Daoy (cell line): ENCODE measurements at places on chromosomes 1 and 21.

- no peak for DNase-seq
These were observed 250.2 kb downstream of the LTN1 start for GRCh38 chr21:28742527-28742926.

- DNase-seq = no peak
These were observed 76.9 kb downstream of the PTPN14 start for GRCh38 chr1:214474467-214474866.

- DNase-seq = no peak
These were observed 43.2 kb downstream of the PRRX1 start for GRCh38 chr1:170707117-170707516.

- no peak for DNase-seq
These were observed 14.8 kb upstream of the GBP5 start for GRCh38 chr1:89287181-89288050.

DNA sequence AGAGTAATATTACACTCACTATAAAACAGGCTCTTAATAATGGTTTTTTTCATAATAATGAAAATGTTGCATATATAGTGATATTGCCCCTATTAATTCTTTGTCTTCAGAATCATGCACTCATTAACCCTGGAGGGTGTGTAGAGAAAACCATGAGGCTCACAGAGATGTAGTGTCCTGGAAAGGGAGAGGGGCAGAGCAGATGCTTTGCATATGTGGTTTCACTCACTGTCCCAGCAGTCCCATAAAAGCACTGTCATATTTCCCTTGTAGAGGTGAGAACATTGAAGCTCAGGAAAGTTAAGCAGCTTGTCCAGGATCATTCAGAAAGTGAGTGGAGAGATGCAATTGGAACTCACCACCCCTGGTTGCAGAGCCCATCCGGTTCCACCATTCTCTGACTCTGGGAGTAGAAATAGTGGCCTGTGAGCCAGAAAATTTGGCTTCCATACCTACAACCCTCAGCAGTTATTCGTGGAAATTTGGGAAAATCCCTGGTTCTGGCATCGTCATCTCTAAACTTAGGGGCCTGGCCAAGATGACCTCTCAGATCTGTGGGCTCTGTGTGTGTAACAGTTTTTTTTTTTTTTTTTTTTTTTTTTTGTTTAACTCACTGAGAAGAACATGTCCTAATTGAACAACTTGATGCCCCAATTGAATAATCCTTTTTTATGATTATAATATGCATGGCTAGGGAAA is 86.4 kb downstream of the RGL1 start:
- DNase-seq = no peak

DNA sequence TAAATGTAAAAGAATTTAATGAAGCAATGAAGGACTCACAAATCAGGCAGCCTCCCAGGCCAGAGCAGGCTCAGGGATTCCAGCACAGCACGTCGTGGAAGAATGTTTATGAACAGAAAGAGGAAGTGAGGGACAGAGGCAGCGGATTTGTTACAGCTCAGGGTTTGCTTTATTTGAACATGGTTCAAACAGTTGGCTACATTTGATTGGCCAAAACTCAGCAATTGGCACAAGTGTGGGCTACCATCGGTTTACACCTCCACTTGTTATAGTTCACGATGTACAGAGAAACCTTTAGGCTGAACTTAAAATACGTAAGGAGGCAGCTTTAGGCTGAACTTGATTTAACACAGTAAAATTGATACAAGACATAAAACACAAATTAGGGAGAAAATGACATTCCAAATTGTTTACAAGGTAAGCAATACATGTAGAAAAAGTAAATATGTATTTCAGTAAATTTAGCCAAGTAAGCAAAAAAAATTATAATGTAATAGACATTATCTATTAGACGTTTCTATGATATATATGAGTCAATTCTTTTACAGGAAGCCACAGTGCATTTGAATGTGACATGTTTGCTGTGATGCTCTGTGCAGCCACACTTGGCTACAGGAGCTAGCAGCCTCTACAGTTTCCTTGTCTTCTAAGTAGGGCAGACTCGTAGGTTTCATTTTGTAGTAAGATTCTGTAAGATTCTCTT is 126.5 kb downstream of the ADSS2 start:
- DNase-seq = no peak
